ENCODE measurements at places on chromosomes 2 and 18.

DNA sequence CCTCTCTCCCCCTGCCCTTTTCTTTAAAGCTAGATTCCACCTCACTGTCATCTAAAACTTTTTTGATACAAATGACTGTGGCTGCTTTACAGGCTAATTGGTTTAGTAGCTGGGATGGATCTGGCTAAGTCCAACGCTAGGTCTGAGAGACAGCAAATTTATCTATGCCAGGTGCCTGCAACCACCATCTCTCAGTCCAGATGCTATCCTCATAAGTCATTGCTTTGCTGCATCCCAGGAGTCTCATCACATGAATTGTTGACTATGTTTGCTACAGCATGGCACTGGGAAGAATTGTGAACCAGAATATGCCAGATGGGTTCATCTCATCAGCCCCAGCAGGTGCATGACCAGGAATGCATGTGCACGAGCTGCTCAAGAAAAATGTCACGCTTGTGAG, 100.0 kb upstream of the PID1 start:
- DNase-seq, result no peak

GRCh38 chr2:128498086-128498485, 179.4 kb upstream of the HS6ST1 start:
- no peak for DNase-seq

- no peak for DNase-seq
Observed at GRCh38 chr2:50388324-50388723, 643.6 kb downstream of the NRXN1 start.

DNA sequence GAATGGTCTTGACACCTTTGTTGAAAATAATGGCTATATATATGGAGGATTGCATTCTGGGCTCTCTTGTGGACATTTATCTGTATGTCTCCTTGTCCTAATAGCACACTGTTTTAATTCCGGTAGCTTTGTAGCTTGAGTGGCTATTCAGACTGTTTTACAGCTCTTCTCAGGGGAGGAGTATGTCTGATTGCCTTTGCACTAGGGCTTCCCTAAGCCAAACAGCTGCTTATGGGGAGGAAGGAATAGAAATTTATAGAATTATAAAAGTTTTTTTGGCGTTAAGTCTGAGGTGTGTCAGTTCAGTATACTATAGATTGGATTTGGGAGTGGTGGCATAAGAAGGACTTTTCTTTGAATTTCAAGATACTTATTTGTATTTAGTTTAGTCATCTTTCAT, 12.6 kb downstream of the SEH1L start:
- DNase-seq, result no peak

DNA sequence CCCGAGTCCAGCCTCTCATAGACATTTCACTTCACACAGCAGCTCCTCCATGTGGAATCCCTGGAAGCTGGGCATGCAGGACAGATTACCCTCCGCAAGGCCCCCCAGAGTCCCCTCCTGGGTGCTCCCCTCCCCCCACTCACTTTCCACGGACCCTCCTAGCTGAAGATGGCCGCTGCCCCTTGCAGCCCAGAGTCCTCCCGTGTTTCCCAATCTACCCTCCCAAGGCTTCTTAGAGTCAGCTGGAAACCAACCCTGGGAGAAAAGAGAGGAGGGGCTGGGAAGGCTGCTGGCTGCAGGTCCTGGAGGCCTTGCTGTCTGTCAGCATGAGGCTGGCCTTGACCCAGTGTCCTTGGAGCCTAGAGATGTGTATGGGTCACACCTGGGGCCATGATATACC, 49.0 kb upstream of the HAAO start:
- no peak for DNase-seq

DNA sequence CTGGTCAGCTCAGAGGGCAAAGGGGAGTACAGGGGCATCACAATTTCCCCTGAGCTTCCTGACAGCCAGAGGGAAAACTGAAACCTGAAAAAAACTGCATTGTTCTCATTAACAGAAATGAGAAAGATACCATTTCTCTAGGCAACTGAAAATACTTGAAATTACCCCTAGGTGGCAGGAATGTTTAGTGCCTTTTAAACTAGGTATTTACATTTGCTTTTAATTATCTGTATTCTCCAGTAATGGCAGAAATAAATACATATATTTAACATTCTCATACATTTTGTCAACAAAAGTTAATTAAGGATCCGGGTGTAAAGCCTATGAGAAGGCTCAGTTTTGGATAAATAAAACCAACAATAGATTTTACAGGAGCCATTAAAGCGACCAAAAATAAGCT, 34.5 kb downstream of the RPL31 start:
- no peak for DNase-seq

DNA sequence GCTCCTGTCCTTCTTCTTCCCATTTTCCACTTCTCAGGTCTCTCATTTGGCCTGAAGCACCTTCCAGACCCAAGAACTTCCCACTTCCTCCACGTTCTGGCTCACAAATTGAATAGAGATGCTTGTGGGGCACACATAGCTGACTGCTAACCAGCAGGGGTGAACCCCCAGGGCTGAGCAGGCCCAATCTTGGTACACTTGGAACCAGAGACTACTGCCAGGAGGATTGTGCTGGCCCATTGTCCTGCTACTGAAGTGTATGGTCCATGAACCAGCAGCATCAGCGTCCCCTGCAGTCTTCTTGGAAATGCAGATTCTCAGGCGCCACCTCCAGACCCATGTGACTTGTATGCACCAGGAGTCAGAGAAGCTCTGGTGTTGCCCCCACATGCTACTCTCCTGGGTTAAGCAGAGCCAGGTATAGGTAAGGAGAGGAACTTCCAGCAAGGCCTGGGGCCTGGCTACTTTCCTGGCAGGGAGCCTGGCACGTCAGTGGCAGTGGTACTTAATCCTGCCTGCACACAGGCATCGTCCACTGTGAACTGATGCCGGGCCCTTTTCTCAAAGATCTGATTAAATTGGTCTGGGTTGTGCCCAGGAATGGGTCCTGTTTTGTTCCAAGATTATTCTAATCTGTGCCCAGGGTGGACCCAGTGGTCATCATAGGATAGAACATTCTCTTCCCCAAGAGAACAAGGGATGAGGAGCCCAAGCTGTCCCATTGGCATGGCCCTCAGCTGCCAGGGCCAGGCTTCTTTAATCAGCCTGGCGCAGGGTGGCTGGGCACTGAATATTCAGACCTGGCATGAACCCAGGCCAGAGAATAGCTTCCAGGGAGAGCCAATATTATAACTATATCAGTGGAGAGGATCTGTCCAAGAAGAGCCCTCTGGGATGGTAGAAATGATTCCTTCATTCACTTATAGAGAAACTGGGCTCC, 248.7 kb downstream of the SOX11 start:
- no peak for DNase-seq

- no peak for DNase-seq
Observed at GRCh38 chr2:5867056-5867455, 174.9 kb downstream of the SOX11 start.

GRCh38 chr2:132729522-132729921, 59.5 kb upstream of the LYPD1 start:
- DNase-seq, result no peak

DNA sequence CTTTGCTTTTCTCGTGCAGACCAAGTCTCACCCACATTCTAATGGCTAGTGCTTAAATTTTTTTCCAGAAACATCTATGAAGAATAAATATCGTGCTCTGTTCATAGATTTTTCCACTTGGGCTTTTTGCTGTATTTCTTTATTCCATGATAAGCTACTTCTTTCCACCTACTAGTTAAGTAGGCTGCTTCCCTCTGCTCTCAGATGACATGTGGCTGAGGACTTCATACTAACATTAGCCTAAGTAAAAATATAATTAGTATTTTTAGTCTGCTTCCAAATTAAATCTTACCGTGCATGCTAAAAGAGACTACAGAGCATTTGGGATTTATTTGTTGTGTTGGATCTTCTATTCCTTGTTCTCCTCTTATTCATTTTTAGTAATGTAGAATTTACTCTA, 102.4 kb downstream of the SH3RF3 start:
- no peak for DNase-seq

- DNase-seq, result no peak
Observed at GRCh38 chr2:174670446-174670845, 72.8 kb upstream of the WIPF1 start.

- DNase-seq, result no peak
Observed at GRCh38 chr18:12359515-12359927, 17.5 kb downstream of the AFG3L2 start.

GRCh38 chr2:239370403-239370802, 30.4 kb downstream of the HDAC4 start:
- no peak for DNase-seq
